ENCODE measurements at places on chromosomes 2 and 18. TPM values are rescaled to one million over a fixed set of nuclear protein-coding genes. Genes with fewer than 3 reads are reported as not detected.

SERPINB13 gene
- polyA plus RNA-seq, result 15.5 TPM

GRCh38 chr2:74816540-74817303 lies 17.2 kb upstream of the HK2 start:
- DNase-seq, result no peak

DNA sequence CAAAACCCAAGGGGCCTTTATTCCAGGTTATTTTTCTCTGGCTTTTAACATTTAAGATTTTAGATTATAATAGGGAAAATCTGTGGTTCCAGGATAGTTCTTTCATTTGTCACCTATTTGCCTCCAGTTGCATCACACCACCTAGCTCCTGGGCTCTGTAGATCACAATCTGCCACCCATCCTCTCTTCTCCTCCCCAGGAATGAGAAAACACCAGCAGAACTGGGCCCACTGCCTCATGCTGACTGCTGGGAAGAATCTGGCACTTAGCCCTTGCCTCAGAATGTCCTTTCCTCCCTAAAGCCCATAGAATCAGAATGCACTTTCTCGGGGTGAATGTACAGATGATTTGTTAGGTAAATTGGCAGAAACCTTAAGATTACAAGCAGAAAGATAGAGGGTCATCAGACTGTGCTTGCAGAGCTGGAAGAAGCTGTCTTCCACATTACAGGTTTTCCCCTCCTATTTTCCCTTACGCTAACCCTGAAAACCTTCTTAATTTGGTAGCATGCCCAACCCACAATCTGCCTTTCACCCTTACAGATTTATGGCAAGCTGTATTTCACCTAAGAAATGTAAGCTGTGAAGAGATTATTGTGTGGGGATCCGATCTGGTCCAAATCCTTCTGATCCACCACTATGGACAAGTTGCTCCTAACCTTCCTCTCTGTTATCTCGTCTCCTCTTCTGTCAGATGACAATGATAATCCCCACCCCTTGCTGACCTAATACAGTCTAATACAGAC lies 72.6 kb downstream of the LRRC30 start:
- DNase-seq, result no peak

- DNase-seq, result no peak
These were observed 4.9 kb downstream of the LRRTM1 start for GRCh38 chr2:80299661-80300060.

GRCh38 chr2:23478087-23478932 lies 93.3 kb downstream of the KLHL29 start:
- no peak for DNase-seq

DNA sequence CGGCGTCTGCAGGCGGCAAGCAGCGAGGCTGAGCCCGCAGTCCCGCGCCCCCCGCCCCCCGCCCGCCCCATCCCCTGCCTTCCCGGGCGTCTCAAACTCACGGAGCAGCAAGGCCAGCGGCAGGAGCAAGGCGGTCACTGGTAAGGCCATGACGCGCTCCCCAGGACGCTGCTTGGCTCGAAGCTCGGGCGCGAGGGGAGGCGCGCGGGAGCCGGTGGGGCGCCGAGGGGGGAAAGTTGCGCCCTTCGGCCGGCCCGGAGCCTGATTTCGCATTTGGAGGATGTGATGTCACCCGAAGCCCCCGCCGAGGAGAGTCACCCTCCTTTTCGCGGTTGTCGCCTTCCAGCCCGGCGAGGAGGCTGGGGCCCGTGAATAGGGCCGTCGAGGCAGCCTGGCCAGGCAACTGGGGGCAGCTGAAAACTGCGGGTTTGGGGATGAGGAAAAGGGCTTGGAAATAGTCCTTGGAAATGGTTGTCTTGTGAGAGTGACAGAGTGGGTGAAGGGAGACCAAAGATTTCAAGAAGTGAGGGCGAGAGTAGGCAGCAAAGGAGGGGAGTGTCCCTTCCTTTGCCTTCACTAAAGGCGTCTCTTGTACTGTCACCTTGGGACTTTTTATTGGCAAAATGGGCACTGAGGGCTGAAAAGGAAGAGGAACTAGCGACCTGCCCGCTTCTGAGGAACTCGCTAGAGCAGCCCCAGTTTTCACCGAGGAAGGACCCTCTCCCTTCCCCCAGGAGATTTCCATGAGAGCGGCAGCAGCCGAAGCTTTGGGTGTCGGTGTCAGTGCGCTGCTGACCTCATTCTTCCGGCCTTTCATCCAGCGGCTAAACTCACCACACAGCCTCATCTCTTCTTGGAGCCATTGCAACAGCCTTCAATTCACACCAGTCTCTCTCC lies at the start of gene CD8A:
CD8A (minus strand) TSS at position 238 of the 897 bp plus-strand sequence; CDS start at position 150, 88 bp downstream.
- no peak for DNase-seq
